ENCODE measurements at places on chromosomes 6 and 20.
A peak's percentile ranks its signal among the peaks of the same experiment; 100 is the strongest.

DNA sequence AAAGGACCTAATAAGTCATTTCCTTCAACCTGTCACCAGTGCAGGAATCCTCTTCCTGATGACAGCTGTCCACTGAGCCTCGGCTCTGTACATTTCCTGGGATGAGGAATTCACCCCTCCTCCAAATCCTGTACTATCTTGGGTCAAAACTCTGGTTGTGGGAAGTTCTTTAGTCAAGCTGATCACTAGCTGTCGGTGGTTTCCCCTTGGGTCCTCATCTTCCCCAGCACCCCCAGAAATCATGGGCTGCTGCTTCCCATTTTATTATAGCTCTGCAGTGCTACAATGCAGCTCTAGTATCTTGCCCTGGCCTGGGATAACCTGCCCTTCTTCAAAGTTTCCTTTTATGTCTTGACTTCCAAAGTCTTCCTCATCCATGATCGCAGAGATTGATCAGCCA is 14.6 kb upstream of the ADA start:
- no peak for DNase-seq

DNA sequence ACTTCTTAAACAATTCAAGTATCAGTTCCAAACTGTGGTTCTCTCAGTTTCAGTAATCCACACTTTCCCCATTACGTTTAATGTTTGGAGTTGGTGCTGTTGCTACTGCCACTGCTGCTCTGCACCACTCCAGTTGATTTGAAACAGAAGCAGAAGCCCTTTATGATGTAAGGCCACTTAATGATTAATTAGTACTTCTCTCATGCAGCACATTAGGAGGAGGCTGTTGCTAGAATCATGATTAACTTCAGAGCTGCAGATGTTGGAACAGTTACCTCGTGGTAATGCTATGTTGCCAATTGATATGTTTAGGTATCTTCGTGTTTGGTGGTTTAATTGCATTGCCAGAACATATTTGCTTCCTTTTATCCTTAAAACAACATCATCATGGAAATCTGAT is 986.2 kb upstream of the CITED2 start:
- peak; percentile 54 for DNase-seq

GRCh38 chr6:129100164-129100563 is 217.2 kb downstream of the LAMA2 start:
- no peak for DNase-seq

- DNase-seq: peak; percentile 16
These were observed 22.9 kb downstream of the CNBD2 start for GRCh38 chr20:35991142-35991771.

GRCh38 chr6:47106721-47107197 is 64.6 kb upstream of the ADGRF1 start:
- DNase-seq: no peak

- peak; percentile 54 for DNase-seq
These were observed 24.2 kb downstream of the AKAP12 start for GRCh38 chr6:151263967-151264366.

GRCh38 chr6:87139236-87139635 is 16.1 kb upstream of the ZNF292 start:
- DNase-seq: peak; percentile 38

All from fibroblast of gingiva (primary cell).